Right ventricle myocardium inferior (tissue), 1 donor: ENCODE measurements at places on chromosomes 2 and 18.

DNA sequence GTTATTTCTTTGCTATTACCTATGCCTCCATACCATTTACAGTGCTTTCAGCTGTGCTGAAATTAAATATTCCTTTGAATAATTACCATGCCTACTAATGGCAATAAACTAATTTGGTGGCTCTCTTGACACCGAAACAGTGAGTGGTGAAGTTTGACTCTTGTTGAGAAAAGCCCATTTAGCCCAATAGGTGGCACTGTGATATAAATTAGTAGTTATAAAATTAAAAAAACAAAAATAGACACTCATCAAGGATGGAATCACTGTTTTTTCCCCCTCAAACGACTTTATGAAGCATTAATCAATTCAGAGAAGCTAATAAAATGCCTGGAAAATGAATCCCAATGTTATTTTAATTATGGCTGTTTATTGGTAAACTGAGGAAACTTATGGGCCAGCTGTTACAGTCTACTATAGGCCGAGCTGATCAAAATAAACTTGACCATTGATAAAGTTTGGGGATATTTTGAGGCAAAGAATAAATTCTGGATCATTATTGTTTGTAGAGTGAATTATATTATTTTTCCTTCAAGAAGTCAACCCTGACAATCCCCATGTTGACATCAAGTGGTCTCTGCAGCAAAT lies 339.6 kb downstream of the TRIB2 start:
- no peak for DNase-seq

GRCh38 chr2:141994066-141994465 lies 136.8 kb downstream of the LRP1B start:
- DNase-seq: no peak

GRCh38 chr2:18299423-18300212 lies 260.8 kb downstream of the RDH14 start:
- no peak for DNase-seq

- no peak for DNase-seq
These were observed 205.2 kb upstream of the LYPD1 start for GRCh38 chr2:132875193-132875592.

GRCh38 chr18:40583671-40584070 lies 1371.4 kb upstream of the PIK3C3 start:
- DNase-seq: no peak

- peak; percentile 85 for DNase-seq
These were observed 993 bp downstream of the RBMS1 start for GRCh38 chr2:160492401-160493226.

GRCh38 chr2:200450288-200450687 lies 59.6 kb downstream of the KCTD18 start:
- no peak for DNase-seq

GRCh38 chr2:170339750-170340692 lies 162.1 kb downstream of the MYO3B start:
- DNase-seq: no peak
